IPS DF 6.9 (cell line): ENCODE measurements at places on chromosomes 11 and 22.

DNA sequence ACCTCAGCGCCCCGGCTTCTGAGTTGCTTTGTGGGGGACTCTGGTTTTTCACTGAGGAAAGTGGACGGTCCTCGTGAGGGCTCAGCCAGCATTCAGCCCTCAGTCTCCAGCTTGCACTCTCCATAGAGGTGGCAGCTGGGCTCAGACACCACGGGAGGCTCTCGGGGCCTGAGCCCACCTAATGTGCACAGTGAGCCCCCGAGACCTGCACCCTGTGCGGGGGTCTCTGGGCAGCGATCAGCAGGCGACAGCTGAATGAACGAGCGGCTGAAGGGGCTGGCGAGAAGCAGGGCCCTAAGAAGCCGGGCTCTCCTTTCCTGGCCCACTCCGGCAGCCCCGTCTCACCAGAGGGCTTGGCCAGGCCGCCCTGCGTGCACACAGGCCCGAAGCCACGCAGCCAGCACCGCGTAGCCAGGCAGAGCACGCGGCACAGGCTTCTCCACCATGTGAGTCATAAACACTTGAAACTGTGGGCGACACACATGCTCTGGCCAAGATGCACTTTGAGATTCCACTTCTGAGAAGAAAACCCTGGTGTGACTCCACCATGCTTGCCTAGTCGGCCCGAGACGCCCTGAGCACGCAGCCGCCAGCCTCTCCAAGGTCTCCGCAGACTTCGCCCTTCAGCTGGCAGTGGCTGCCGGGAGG, 28.0 kb downstream of the TOLLIP start:
- DNase-seq: no peak

GRCh38 chr11:102010776-102011494, 36.3 kb upstream of the CFAP300 start:
- DNase-seq: peak; percentile 37

GRCh38 chr11:12276831-12277475, 100.4 kb upstream of the PARVA start:
- no peak for DNase-seq

GRCh38 chr22:47309946-47310345, 547.5 kb downstream of the TBC1D22A start:
- no peak for DNase-seq

DNA sequence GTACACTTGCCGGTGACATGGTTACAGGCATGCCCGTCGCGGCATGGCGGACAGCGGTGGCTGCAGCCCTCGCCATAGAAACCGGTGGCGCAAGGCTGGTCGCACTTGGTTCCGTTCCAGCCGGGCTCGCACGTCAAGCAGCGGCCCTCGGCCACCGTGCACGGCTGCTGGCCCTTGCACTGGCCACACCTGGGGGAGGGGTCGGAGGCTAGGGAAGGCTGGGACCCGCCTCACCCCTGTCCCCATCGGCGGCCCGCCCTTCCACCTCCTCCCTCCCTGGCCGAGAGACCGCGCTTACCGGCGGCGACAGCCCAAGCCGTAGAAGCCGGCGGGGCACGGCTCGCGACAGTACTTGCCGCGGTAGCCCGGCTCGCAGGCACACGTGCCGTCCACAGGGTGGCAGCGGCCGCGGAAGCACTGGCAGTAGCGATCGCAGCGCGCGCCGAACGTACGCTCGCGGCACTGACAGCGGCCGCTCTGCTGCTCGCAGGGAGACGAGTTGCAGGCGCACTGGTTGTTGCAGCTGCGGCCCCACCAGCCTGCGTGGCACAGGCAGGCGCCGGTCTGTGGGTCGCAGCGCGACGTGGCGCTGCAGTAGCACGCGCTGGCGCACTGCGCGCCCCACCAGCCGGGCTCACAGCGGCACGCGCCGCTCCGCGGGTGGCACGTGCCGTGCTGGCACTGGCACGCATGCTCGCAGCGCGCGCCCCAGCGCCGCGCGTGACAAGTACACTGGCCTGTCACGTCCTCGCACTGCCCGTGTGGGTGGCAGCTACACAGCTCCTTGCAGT, 6.7 kb downstream of the SCARF2 start:
- no peak for DNase-seq

- no peak for DNase-seq
Measured at GRCh38 chr11:44305026-44305469, 4.9 kb downstream of the ALX4 start.

DNA sequence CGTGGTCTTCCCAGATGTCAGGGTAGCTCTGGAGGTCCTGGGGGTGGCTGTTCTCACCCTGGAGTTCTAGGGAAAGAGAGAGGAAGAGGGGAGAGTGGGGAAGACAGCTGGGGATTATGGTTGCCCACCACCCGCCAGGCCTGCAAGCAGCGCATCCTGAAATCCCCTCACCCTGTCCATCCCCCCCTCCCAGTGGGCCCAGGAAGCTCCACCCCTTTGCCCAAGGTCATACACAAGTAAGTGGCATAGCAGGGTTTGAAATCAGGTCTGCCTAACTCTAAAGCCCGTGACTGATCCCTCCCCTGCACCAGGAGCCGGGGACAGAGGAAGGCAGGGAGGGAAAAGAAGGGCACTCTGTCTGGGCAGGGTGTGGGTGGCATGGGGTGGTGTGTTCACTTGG, 105.3 kb downstream of the NECTIN1 start:
- DNase-seq: no peak

DNA sequence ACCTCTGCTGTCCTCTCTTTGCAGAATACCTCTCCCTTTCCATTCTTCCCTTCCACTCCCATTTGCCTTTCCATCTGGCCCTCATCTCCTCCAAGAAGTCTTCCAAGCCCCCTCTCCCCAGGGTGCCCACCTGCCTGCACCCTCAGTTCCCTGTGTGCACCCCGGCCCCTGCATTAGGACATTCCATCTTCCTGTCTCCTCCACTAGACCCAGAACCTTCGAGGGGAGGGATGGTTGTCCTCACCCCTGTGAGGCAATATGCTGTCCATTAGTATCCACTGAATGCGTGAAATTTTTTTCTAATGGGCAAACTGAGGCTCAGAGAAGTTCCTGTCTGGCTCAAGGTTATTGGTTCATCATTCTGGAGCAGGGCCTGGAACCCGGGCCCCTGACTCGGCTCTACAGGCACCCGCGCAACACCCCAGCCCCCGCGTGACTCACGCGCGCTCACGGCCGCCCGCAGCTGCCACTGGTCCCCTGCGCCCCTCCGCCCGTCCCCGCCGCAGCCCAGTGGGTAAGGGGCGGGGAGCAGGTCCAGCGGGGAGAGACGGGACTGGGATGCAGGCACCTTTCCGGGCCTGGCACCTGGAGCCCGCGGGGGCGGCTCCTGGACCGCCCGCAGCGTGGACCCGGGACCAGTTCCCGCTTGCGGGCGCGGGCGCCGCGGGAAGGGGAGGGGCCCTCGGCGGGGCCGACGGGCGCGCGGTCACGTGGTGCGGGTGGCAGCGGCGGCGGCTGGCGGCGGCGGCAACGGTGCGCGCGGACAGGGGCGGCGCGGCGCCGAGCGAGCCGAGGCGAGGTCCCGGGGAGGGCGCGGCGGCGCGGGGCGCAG, 7.0 kb downstream of the SEPTIN3 start:
- no peak for DNase-seq

GRCh38 chr11:119416606-119417580, 6.1 kb downstream of the THY1 start:
- no peak for DNase-seq

GRCh38 chr11:95796501-95796900, 6.2 kb downstream of the CEP57 start:
- no peak for DNase-seq

- DNase-seq: no peak
Measured at GRCh38 chr11:131910178-131910522, 539.7 kb downstream of the NTM start.

DNA sequence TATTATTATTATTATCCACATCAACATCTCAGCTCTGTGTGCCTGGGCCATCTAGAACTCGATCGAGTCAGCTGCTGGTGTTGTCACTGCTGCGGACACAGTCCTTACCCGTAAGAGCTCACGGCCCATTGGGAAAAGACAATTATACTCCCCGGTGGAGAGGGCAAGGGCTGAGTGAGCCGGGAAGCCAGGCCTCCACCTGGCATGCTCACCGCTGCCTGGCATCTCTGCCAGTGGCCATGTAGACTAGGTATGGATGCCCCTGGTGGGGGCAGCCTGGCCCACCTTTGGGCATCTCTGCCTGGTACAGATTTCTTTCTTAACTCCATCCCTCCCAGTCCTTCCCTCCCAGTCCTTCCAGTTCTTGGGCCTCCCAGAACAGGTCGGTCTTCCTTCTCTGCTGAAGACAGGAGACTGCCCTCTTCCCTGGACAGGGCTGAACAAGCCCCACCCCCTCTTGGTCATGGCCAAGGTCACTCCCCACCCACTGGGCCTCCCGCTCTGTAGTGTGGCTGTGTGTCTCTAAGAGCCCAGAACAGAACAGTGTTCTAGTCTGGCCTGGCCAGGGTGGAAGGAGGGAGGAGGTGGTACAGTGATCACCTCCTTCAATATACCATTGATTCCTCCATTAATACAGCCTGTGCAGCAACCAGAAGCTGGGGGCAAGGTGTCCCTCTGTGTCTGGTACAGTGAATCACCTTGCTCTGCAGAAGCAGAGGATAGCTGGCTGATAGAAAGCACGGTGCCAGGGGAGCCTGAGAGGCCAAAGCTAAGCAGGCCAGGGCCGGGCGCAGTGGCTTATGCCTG, 57.7 kb downstream of the FLRT1 start:
- DNase-seq: no peak

DNA sequence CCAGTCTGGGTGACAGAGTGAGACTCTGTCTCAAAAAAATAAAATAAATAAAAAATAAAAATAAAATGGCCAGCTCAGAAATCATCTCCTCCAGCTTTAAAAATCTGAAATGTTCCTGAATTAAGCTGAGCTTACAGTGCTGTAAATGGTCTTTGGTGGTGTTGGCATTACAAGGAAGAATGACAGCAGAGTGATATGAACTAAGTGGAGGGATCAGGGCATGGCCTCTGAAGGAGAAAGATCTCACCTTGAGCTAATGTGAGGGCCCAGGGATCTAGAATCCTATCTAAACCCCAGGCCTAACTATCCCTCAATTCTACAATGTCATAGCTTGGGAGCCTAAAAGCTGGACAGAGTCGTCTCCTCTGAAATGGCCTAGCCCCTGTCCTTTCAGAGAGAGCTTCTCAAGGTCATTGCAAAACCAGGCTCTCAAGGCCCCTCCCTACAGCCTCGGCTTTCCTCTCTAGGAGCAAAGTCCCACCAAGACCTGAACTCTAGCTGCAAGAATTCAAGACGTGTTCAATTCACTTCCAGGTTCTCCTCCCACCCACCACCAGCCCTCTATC, 345.4 kb downstream of the BUD13 start:
- no peak for DNase-seq

DNA sequence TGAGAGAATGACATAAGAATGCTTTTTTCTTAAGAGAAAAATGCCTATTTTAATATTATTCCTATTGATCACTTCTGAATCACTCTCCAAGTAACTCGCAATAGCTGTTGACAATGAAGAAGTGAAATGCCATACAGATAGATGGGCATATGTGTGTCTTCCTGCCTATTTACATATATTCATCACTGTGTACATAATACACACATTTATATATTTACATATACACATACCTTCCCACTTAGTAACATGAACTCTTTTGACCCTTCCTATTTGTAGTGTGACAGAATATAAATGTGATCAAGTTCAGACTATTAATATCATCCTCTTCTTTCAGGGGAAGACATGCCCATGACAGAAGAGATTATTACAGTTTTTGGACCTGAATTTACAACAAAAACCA, 756.7 kb downstream of the DLG2 start:
- no peak for DNase-seq

DNA sequence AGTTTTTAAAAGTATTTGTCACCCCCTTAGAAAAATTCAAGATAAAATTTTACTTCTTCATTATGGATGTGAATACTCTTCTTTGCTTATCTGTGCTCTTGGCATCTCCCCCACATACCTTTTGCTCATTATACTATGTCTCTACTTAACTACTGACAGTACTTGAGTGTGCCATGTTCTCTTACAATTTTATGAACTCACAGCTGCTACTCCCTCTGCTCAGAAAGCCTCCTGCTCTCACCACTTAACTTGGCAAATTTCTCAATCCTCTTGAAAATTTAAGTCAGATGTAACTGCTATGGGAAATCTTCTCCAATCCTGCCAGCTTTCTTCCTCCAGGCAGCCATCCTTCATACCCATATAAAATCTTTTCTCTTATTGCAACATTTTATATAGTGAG, 163.4 kb downstream of the CNTN5 start:
- DNase-seq: no peak

- no peak for DNase-seq
Measured at GRCh38 chr11:67439321-67440228, 2.1 kb upstream of the PTPRCAP start.

DNA sequence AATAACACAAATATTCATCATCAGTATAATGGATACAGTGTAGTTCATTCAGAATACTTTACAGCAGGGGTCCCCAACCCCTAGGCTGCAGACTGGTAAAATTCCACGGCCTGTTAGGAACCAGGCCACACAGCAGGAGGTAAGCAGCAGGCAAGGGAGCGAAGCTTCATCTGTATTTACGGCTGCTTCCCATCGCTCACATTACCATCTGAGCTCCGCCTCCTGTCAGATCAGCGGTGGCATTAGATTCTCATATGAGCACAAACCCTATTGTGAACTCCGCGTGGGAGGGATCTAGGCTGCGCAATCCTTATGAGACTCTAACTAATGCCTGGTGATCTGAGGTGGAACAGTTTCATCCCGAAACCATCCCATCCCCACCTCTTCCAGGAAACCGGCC, 125.1 kb downstream of the SERGEF start:
- no peak for DNase-seq

DNA sequence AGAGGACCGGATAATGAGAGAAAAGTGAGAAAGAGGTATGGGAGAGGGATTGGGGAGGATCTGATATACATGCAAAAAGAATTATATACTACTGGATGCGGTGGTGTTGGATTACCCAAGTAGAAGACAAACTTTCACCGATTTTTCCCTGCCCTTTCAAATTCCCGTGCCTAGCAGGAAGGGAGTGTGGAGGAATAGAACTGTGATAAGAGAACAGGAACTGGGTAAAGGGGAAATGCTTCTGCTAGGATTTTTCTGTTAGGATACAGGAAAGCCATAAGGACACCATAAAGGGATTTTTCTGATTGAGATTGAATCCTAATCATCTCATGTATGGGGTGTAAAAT, 480 bp upstream of the MTMR2 start:
- no peak for DNase-seq

DNA sequence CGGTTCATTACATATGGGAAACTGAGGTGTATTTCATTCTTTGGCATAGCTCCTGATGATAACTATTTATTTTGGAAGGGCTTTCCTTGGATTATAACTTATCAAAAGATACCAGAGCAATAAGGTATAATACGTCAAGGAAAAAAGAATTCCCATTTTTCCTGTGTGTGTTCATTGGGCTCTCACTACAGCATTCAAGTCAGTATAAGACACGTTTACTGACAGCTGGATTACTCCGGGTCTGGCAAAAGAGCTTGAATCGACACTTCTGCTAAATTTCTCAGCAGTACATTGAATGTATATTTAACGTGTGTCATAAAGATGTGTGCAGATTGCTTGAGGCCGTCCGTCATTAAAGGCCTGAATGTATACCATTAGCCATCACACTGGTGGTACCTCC, 163.4 kb downstream of the NCAM1 start:
- DNase-seq: no peak
